ENCODE measurements at places on chromosomes 16 and 17.

DNA sequence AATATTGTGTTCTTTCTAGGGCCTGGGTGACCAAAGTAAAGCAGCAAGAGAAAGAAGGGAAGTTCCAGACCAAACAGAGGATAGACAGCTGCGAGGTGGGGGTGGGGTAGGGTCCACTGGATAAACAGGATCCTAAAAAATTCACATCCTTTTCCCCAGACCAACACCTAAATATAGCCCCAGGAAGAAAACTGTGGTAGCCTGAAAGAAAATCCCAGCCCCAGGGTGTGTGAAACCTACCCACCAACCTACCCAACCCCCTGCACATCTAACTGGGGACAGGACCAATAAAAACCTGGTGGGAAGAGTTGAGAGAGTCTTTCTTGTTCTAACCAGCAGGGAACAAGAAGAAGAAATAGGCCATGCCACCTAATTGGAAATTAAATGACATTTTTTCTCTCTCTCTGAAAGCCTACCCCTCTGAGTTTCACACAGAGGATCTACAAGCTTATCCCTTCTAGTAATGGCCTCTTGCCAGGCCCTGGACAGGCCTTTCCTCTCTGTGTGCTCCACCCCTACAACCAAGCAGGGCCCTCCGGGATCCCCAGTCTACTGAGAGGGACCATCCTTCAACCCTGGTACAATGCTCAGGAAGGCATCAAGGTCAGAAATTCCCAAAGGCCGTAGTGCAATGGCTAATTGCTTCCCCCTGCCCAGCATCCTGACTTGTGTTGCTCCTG lies 12.0 kb downstream of the MYO18A start:
- DNase-seq = no peak

DNA sequence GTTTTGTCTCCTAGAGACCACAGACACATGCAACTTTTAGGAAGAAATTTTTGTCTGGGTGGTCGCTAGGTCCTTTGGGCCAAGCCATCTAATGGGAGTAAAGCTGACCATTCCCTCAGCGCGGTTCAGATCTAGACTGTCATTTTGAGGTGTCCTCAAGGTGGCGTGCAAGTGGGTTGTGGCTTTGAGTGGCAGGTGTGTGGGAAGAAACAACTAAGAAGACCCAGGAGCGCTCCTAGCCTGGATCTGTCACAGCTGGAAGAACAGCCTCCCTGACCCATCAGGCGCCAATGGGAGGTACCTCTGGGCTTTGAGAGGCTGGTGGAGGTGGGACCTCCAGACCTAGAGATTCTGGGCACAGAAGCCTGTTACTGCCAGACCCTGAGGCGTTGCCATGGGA lies 645.1 kb downstream of the KCNJ18 start:
- DNase-seq = no peak

DNA sequence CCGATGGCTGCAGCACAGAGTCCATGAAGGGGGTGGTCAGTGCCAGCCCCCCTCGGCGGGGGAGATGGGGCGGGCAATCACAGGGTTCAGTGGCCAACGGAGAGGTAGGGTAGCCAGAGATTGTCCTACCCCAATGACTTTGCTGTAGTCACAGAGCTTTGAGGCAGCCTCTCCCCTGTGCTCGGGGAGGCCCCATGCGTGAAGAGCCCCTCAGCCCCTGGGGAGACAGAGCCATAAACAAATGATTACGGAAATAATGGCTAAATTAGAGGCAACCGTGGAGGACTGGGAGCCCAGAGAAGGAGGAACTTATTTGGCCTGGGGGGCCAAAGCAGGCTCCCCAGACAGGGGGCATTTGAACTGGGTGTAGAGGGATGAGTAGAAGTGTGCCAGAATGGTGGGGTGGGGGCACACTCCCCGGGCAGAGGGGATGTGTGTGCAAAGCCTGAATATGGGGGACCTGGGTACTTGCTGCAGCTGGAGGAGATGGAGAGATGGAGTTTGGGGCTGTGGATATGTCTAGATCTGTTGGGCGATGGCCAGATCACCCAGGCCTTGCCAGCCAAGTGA lies 164.8 kb downstream of the CMIP start:
- DNase-seq = no peak

DNA sequence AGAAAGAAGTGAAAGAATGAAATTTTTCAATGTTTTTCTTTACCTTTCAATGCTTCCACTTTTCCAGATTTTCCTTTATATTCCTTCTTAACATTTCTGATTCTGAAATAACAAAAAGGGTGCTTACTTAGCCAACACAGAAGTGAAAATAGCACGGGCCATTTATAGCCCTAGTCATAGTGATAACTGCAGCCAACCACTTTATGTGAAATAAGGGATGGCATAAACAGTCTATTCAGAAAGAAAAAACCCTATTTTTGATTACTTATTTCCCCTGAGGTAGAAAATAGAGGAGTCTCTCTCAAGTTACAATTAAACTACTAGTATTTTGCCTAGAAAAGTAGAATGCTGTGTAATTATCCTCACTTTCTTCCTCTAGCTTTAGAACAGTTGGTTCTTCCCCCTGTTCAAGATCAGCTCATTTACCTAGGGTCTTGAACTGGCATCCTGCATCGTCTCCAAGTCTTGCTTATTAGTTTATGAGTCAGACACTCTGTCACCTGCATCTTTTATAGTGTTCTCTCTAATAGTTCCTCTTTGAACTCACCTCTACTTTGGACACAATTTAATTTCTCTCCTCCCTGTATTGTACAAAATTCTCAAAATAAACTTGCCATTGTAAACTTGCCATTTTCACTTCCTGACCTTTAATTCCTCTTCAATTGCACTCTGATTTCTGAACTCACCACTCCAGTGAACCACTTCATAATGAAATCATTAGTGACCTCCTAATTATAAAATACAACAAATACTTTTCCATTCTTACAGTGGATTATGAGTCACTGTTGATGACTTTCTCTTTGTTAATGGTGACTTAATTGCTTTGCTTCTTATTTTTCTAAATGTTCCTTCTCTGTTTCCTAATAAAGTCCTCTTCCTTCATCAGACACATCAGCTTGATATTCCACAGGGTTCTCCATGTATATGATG lies 23.6 kb downstream of the ABCA6 start:
- no peak for DNase-seq

DNA sequence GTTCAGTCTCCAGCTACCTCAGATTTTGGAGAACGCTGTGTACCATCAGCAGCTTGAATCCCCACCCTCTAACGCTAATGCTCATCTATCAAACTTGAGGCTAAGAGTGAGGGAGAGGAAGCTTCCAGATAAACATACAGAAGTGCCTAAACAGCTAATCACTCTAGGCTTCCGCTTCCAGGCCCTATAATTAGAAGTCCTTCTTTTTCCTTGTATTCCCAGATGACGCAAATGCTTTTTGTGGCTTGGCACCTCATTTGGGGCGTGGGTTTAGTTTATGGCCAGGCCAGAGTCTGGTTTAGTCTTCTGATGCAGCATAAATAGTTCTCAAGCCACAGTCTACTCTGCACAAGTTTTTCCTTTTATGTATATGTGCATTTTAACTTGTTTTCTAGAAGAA lies 263.4 kb downstream of the BCAS3 start:
- DNase-seq = no peak

- no peak for DNase-seq
Observed at GRCh38 chr17:15351925-15352324, 10.5 kb upstream of the TEKT3 start.

DNA sequence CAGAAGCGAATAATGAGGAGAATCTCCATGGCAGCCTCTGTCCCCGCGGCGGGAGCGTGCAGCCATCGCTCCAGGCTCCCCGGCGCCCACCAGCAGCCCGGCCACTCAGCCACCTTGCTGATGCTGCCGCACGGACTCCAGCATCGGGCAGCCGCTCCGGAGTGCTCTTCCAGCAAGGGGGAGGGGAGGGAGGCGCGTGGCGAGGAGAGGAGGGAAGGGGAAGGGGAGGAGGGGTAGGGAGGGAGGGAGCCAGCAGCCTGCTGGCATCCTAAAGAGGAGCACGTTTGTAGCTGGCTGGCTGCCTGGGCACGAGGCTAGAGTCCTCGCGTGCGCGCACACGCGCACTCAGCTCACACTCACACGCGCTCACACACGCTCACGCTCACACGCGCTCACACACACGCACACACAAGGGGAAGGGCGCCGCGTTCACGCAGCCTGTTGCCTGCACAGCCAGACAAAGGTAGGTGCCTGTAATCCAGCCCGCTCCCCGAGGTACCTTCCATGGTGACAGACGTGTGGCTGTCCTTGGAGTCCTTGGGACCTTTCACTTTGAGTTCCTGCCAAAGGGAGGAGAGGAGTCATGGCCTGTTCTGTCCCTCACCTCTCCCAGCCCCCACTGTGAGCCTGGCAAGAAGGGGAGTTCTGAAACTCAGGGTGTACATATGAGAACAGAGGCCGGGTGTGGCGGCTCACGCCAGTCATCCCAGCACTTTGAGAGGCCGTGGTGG lies 82.1 kb downstream of the TIMM22 start:
- no peak for DNase-seq

- no peak for DNase-seq
Observed at GRCh38 chr16:24294131-24294530, 38.0 kb downstream of the CACNG3 start.

DNA sequence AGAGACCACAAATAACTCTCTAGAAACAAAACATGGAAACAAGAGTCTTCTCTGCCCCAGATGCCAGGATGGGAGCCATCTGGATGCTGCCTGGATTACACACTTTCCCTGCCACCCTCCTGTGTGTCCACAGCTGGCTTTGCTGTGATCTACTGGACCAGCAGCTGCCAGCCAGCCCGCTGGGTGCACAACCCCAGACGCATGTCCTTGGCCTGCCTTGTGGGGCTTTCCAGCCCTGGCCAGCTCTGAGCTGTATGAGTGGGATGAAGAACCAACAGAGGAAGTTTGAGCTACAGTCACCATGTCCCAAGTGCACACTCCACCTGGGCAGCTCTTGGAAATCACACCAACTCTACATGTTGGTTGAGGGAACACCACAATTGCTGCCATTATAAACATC lies 57.0 kb upstream of the TNRC6C start:
- no peak for DNase-seq

- no peak for DNase-seq
Observed at GRCh38 chr16:57507136-57508034, 21.1 kb upstream of the DOK4 start.

- no peak for DNase-seq
Observed at GRCh38 chr16:69219279-69219678, 32.3 kb downstream of the SNTB2 start.

GRCh38 chr17:19768046-19768782 lies 20.1 kb upstream of the ALDH3A1 start:
- DNase-seq = no peak

GRCh38 chr16:55333684-55334083 lies 9.7 kb downstream of the IRX6 start:
- DNase-seq = no peak

DNA sequence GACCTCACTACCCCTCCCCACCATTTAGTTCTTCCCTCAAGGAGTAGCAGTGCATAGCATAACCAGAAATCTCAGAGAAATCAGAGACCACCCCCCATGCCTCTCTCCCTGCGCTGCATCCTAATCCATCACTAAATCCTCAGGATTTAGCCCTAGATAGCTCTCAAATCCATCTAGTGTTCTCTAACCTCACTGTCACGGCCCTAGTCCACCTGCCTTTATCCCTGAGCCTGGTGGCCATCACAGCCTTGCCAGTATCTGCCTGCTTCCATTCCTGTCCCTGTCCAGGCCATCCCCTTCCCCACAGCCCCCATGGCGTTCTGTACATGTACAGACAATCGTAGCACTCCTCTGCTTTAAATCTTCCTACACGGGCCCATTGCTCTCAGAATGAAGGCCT lies 19.1 kb downstream of the CBLN1 start:
- DNase-seq = no peak

DNA sequence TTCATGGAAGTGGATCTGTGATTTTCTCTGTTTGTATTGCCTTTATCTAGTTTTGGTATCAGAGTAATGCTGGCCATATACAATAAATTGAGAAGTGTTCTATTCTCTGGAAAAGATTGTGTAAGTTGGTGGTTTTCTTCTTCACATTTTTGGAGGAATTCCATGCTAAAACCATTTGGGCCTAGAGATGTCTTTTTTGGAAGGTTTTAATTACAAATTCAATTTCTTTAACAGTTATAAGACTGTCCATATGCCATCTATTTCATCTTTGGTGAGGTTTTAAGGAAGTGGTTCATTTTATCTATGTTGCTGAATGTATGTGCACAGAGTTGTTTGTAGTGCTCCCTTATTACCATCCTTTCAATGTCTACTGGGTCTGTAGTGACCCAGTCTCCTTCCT lies 46.0 kb downstream of the CACNG1 start:
- DNase-seq = no peak

DNA sequence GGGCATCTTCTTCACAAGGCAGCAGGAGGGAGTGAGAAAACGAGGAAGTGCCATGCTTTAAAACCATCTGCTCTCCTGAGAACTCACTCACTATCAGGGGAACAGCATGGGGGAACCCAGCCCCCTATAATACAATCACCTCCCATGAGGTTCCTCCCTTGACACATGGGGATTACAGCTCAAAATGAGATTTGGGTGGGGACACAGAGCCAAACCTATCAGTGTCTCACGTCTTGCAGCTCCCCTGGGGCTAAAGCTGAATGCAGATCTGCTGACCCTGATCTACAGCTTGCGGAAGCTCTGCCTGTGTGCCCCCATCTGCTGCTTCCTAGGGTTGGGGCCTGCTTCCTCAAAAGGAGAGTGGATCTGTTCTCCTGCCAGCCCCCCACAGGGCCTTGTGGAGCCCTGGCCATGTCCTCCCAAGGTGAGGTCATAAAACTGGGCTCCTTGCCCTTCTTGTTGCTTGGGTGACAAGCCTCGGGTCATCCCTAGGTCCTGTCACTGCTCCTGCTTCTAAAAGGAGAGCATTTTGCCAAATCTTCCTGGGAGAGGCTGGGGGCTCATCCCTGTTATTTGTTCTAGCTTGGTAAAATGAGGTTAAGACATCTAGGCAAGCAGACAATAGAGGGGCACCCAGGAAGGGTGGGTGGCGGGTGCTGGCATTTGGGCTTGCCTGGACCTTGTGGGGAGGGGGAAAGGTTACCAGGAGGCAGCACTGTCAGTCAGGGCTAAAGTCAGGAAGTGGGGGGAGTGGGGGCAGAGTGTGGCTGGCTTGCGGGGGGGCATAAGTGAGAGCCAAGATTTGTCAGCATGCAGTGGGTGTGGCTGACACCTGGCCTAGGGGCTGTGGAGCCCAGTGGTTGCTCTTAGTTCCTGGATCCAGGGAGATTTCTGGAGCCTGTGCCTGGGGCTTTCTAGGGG lies 16.0 kb downstream of the KRT33A start:
- DNase-seq = no peak

All from right renal cortex interstitium (tissue), 3 donors.